Activated CD4-positive, alpha-beta memory T cell treated with anti-CD3 and anti-CD28 coated beads, Interleukin-2, amount 10 ng/mL, durations not matched to agents 7 days and 5 days (primary cell): ENCODE measurements at places on chromosomes 3 and 15.

DNA sequence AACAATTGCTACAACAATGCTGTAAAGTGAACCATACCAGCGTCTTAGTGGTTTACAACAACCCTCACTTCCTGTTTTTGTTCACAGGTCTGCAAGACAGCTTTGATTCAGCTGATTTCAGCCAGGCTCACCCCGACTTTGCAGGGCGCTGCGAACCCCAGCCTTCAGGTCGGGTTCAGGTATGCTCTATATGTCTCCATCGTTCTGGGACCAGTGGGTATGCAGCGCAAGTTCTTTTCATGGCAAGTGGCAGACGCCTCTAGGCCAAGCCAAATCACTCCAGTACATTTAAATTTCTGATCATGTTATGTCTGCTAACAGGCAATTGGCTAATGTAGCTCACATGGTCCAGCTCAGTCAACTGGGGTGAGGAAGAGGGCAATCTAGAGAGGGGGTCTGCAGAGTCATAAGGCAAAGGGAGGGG is 52.4 kb upstream of the RGMA start:
- peak; percentile 51 for DNase-seq

DNA sequence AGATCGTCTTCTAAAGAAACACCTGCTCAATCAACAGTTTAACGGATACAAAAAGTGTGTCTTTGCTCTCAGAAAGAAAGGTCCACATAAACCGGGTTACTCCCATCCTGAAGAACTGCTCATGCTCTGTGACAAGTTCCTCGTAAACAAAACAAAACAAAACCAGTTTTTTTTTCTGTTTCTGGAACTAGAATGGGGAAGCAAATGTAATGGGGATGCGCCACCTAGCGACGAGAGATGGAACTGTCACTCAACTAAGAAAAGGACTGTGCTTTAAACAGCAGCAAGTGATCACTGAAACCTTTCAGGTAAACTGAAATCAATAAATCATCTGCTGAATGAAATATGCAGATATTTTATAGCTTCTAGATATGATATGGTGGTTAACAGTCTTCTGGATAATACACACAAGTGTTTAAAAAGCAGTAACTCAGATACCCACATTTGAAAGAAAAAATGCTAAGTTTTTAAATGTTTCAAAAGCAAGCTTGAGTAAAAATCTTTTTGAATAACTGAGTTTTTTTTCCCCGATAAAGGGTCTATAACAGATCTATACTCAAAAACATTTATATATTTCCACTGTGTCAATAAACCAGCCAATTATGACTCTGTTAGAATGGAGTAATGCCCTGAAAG is 10.9 kb downstream of the TM2D3 start:
- DNase-seq = peak; percentile 86

- DNase-seq = no peak
Observed at GRCh38 chr15:40927495-40927872, 1.7 kb upstream of the DLL4 start.

DNA sequence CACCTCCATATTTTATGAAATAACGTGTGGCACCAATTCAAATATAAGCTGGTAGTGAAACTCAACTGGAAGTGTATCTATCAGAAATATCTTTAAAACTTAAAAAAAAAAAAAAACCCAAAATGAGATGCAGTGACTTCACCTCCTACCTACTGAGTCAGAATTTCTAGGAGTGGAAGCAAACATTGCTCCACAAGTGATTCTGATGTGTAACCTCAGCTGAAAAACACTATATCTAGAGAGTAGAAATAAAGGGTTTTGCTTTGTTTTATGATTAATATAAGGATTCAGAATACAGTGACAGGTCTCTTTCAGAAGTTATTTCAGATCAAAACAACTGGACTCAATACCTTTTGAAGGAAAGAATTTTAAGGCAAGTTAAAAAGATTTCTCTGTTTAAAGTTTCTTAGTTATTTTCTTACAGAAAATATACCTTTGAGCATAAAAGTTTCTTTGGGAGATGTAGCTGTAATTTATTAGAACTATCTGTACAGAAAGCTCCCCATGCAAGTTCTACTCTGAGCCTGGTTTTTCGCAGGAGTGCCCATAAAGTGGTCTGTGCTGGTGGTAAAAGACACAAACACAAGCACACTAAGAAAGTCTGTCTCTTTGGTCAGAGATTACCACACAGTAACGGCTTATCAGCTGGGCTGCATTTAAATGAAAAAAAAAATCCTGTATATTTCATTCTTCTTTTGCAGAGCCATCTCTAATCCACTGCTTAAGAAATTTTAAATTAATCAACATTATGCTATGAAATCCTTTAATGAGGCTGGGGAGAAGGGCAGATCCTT is 59.9 kb upstream of the PPIB start:
- no peak for DNase-seq

- no peak for DNase-seq
Observed at GRCh38 chr3:73234354-73235014, 173.0 kb downstream of the EBLN2 start.
